NCI-H774 (cell line): ENCODE measurements at places on chromosomes 16 and 17.

DNA sequence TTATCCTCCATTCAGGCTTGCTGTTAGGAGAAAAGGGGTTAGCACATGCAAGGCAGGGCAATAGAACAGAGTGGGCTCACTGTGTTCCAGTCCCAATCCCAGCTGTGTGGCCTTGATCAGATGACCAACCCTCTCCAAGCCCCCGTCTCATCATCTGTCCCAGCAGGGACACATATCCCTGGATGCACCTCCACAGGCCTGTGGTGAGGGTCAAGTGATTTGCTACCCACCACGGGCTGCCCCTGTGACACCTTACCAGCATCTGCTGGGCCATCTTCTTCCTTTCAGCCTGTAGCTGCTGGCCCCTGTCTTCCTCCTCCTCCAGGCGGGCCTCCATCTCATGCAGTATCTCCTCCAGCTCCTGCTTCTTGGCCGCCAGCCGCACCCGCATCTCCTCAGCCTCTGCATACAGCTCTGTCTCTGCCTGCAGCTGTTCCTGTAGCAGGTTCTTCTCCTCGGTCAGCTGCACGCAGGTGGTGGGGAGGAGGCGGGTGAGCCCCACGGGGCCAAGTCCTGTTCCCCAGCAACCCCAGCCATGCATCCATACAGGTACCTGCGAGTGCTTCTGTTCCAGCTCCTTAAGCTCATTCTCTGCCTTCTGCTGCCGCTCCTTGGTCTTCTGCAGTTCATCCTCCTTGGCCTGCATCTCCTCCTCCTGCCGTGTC, 91.3 kb downstream of the NDE1 start:
- no peak for DNase-seq

- DNase-seq: no peak
Measured at GRCh38 chr17:2136241-2136640, 81.3 kb downstream of the HIC1 start.

DNA sequence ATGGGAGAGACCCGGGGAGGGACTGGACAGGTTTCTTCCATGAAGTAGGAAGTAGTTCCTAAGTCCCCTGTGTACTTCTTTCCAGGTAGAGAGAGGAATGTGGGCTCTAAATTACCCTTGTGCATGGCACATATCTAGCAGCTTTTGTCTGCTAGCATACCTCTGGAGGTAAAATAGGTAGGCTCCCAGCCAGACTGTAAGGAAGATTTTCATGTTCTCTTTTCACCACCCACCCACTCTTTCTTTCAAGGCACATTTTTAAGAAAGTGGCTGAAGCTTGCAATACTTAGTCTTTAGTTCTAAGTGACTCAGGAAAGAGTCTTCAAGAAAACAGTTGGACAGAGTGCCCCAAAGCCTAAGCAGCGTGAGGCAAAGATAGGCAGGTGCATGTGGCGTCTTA, 9.2 kb downstream of the MINK1 start:
- DNase-seq: no peak

GRCh38 chr16:68475071-68475470, 26.8 kb upstream of the SMPD3 start:
- DNase-seq: no peak

- no peak for DNase-seq
Measured at GRCh38 chr16:80517846-80518245, 22.9 kb upstream of the DYNLRB2 start.

DNA sequence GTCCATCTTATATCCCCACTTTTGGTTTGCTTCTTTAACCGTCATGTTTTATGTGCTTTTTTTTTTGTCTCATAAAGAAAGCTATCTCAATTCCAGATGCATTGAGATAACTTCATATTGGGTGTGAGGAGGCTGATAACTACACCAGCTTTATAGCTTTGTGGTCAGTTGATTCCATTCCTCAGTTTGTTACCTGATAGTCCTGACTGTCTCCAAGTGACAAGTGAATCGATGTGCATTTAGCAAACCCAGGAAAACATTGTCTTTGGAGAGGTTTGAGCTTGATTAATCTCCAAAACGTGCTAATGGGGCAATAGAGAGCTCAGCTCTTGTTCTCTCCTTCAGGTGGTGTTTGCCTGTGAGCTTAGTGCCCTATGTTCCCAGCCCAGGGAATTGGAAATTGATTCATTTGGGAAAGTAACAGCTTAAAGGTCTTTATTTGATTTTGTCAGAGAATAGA, 22.7 kb downstream of the HS3ST3B1 start:
- peak; percentile 43 for DNase-seq

DNA sequence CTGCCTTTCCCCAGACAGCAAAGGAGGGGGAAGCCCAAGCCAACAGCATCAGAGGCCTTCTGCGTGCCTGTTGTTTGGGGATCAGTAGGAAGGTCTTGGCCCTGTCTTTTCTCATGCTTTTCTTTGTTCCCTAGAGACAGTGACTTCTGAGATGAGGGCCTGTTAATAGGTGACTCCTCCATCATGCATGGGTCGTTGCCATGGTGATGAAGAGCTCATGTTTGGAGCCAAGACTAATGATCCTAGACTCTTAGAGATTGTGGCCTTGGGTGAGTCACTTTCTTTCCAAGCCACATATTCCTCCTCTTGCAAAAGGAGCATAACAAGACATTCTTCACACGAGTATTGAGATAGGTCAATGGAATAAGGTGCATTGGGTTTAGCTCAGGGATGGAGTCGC, 201.1 kb upstream of the ASIC2 start:
- DNase-seq: no peak

DNA sequence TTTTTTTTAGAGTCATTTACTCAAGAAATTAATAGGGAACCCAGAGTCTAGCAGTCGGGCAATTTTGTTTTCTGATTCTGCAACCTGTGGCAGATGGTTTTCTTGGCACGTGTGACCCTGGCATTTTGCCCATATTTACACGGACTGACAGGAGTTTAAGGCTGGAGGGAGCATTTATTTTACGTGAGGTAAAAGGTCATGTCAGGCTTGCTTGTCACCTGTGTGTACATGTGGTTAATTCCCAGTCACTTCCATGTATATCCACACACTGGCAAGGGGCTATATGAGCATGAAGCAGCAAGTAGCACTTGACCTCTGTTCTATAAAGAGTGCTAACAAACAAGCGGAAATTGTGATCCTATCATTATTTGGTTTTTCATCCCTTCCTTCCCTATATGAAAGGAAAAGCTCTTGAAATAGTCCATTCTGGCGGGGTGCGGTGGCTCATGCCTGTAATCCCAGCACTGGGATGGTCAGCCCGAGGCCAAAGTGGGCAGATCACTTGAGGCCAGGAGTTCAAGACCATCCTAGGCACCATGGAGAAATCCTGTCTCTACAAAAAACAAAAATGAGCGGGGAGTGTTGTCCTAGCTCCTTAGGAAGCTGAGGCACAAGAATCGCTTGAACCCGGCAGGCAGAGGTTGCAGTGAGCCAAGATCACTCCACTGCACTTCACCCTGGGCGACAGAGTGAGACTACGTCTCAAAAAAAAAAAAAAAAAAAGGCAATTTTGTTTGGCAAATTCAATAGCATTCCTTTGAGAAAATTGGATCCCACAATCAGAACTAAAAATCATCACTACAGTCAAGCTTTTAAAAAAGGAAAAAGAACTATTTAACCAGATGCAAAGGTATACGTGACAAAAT, 2.1 kb downstream of the SPAG9 start:
- peak; percentile 96 for DNase-seq
